ENCODE measurements at places on chromosomes 5 and 9. TPM values are rescaled to one million over a fixed set of nuclear protein-coding genes. Genes with fewer than 3 reads are reported as not detected.

SOX30 gene
- polyA plus RNA-seq: 0.68 TPM

PDE8B gene
- 5.3 TPM for polyA plus RNA-seq

ZNF608 gene
- polyA plus RNA-seq: 80.8 TPM

PLPPR1 gene
- polyA plus RNA-seq: 16.0 TPM

FAT2 gene
- polyA plus RNA-seq: 13.1 TPM

DMGDH gene
- polyA plus RNA-seq: 27.2 TPM

GCNT1 gene
- 3.7 TPM for polyA plus RNA-seq

ZNG1F gene
- 27.7 TPM for polyA plus RNA-seq

PHF24 gene
- 0.13 TPM for polyA plus RNA-seq

SLC12A2 gene
- polyA plus RNA-seq: 36.6 TPM

PAEP gene
- polyA plus RNA-seq: 0.20 TPM

GLRA1 gene
- 0.06 TPM for polyA plus RNA-seq

SIT1 gene
- polyA plus RNA-seq: 0.33 TPM

PCDHGA1 gene
- polyA plus RNA-seq: 1.0 TPM

CHSY3 gene
- polyA plus RNA-seq: 2.9 TPM

TMEM252 gene
- polyA plus RNA-seq: 6.7 TPM

SLC6A19 gene
- polyA plus RNA-seq: 77.3 TPM

CBY3 gene
- polyA plus RNA-seq: 0.99 TPM

AQP3 gene
- polyA plus RNA-seq: 92.2 TPM

SVEP1 gene
- polyA plus RNA-seq: 7.9 TPM

HSPA4 gene
- polyA plus RNA-seq: 138 TPM

SLC2A6 gene
- polyA plus RNA-seq: 2.0 TPM

CCL19 gene
- polyA plus RNA-seq: not detected

C9orf153 gene
- polyA plus RNA-seq: 0.13 TPM

GALNT12 gene
- polyA plus RNA-seq: 9.9 TPM

RNF224 gene
- 15.2 TPM for polyA plus RNA-seq

BTNL9 gene
- 10.2 TPM for polyA plus RNA-seq

EDIL3 gene
- polyA plus RNA-seq: 46.8 TPM

ADAMTS13 gene
- 10.5 TPM for polyA plus RNA-seq

ENTREP1 gene
- 3.4 TPM for polyA plus RNA-seq

PTGDS gene
- polyA plus RNA-seq: 87.8 TPM

CLIC3 gene
- 0.47 TPM for polyA plus RNA-seq

All from renal pelvis (tissue), 12 donors.